Psoas muscle (tissue), 8 donors: ENCODE measurements at places on chromosomes 11 and 22. TPM values are rescaled to one million over a fixed set of nuclear protein-coding genes. Genes with fewer than 3 reads are reported as not detected.

Gene MS4A8
- polyA plus RNA-seq, result 0.31 TPM

GRCh38 chr11:94747146-94747545 is 21.0 kb upstream of the AMOTL1 start:
- DNase-seq, result no peak

DNA sequence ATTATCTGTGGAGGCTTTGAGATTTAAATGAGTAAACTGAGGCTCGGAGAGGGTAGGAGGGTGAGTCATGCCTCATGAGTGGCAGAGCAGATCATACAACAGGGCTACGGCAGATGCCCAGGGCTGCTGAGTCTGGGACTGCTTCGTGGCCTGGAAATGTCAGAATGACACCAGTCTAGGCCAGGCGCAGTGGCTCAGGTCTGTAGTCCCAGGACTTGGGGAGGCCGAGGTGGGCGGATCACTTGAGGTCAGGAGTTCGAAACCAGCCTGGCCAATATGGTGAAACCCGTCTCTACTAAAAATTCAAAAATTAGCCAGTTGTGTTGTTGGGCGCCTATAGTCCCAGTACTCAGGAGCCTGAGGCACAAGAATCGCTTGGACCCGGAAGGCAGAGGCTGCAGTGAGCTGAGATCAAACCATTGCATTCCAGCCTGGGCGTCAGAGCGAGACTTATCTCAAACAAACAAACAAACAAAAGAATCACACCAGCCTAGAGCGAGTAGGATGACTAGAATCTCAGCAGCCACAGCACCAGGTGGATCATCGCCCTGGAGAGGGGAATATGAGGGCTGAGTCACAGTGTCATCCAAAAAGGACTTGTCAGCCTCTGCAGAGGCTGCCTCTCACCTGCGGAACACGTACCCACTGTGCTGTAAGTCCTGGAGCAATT is 48.6 kb upstream of the ADA2 start:
- DNase-seq, result no peak

Gene C22orf31
- not detected for polyA plus RNA-seq

Gene OPCML
- polyA plus RNA-seq, result 0.01 TPM

Gene RIMBP3C
- polyA plus RNA-seq, result 0.01 TPM

Gene CD248
- 5.5 TPM for polyA plus RNA-seq

DNA sequence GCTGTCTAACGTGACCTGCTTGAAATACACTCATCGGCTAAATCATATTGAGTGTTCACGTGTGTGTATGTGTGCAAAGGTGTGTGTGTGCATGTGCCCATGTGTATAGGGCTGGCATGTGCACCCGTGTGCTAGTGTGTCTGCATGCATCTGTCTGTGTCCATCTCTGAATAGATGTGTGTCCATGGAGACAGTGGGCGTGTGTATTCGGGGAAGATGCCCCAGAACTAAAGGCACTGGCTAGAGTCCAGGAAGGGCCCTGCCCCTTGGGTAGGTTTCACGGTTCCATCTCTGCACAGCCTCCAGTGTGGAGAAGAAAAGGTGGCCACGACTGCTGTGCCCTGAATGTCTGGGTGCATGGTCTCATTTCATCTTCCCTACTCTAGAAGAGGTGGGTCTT is 220.3 kb downstream of the MN1 start:
- no peak for DNase-seq

Gene ZP1
- 0.30 TPM for polyA plus RNA-seq

DNA sequence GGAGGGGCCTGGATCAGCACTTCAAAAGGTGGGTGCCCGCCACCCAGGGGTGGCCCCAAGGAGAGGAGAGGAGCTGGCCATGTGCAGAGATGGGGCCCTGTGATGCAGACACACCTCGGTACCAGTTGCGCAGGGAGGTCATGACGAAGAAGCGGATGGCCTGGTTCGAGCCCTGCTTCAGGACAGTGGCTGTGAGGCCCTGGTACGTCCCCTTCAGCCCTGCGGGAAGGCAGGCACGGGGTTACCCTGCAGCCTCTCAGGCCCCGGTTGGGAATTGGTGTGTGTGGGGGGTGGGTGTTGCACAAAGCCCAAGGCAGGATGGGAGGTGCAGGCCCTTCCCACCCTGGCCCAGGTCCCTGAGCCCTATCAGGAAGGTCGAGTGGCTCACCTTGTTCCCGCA is 1.8 kb downstream of the SLC25A1 start:
- DNase-seq, result no peak

DNA sequence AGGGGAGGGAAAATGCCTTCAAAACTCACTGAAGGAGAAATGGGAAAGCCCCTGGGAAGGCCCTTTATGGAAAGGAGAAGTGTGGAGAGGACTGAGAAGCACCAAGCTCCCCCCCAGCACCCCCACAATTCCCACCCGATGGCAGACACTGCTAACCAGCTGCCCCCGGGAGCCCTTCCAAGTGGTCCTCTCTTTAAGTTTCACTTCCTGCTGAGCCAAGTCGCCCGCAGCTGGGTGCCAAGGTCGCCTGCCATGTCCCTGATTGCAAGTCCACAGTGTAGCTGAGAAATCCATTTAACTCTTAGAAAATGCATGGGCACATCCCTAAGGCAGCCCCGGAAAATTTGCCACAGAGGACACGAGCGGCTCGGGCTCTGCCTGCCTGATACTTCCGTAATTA is 68.2 kb downstream of the GALNT18 start:
- no peak for DNase-seq

GRCh38 chr22:24588757-24589481 is 4.0 kb downstream of the LRRC75B start:
- DNase-seq, result no peak

Gene RCOR2
- 0.77 TPM for polyA plus RNA-seq

DNA sequence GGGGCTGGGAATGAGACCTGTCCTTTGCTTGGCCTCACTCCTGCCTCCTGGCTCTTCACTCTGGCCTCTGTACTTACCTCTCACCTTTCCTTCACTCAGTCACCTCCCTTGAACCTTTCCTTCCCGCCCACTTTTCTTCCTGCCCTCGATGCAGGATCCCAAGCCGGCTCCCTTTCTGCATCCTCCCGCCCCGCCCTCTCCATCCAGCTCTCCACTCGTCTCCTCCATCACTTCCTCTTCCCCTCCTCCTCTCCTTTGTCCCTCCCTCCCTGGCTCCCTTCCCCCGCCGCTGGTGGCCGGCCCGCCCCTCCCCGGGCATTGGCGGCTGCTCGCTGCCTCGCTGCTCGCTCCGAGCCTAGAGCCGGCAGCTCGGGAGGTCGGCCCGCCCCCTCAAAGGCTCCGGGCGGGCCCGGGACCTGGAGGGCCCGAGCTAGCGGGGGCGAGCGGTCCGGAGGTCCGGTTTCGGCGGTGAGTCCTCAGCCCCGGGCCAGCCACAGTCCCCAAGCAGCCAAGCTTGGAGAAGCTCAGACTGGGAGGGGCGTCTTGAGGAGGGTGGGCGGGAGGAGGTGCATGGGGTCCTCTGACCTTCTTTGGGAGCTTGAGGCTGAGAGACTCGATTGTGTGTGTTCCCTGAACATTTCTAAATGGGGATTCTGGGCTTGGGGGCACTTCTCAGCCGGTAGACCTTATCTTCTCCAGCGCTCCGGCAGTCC is 13.8 kb downstream of the PHLDB1 start:
- DNase-seq, result peak; percentile 91

DNA sequence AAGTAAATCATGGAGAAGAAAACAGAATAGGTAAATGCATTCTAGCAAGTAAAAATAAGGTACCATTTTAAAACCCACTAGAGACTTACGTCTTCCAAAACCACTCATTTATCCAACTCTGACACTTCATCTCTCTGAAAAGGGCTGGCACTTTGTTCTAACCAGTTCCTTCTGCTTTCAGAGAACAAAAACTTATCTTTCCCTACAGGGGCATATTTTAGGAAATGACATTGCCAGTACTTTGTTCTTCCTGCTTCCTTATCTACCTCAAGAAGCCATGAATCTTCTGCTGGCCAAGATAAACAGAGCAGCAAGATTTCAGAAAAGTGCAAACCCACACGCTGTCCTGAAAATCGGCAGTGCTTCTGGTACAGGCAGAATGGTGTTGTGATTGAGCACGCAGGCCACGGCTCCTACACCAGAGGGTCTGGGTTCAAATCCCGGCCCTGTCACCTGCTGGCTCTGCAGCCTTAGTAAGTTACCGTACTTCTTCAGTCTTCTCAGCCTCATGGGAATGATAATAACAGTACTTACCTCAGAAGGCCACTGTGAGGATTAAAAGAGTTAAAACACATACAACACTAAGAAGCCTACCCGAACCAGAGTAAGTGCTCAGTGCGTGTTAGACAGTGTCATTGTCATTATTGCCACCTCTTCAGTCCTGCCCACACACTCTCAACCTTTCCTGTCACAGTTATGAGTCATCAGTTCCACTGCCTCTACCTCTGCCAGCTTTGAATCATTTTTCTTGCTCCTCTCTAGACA is 11.0 kb downstream of the MPZL3 start:
- DNase-seq, result no peak

DNA sequence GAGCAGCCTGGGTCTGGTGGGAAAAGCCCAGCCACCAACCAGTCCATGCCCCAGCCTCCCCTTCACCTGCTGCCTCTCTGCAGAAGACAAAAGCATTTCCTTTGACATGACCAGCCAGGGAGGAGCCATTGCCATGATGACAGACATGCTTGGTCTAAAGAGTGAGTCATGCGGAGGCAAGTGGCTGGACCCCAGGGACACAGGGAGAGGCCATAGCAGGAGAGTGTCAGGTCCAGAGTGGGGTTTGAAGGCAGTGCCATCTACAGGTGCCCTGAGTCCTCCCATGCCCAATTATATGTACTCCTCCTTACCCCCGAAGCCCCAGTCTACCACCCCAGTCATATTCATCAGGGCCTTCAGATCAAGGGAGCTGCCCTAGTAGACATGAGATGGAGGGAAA is 67.4 kb downstream of the SCN3B start:
- DNase-seq, result no peak

DNA sequence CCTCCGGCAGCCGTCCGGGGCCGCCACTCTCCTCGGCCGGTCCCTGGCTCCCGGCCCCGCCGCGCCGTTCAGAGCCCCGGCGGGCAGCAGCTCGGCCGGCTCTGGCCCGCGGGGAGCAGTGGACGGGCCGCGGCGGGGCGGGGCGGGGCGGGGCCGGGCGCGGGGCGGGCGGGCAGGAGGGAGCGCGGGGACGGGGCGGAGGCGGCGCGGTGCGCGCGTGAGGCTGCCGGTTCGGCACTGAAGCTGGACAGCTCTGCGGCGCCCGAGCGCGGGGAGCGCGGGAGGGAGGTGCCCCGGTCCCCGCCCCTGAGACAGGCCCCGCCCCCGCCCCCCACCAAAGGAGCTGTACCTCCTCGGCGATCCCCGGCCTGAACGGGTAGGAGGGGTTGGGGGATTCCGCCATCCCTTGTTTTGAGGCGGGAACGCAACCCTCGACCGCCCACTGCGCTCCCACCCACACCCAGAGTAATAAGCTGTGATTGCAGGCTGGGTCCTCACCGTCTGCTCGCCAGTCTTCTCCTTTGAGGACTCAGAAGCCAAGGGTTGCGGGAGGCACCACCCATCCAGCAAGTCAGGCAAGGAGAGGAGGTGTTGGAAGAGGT is at the start of gene DRD2:
DRD2 (minus strand) TSS at position 239 of the 602 bp plus-strand sequence. CDS start 50,747 bp downstream, outside the sequence.
- no peak for DNase-seq

GRCh38 chr11:47387944-47388696 is 9.8 kb upstream of the SPI1 start:
- DNase-seq, result no peak

Gene RIMBP3B
- not detected for polyA plus RNA-seq

GRCh38 chr11:107849790-107850189 is 8.8 kb downstream of the SLC35F2 start:
- no peak for DNase-seq

GRCh38 chr11:36365907-36366306 is 69.8 kb downstream of the PRR5L start:
- DNase-seq, result no peak

Gene CSF2RB
- 0.27 TPM for polyA plus RNA-seq

GRCh38 chr11:124725719-124726105 is 14.0 kb upstream of the NRGN start:
- DNase-seq, result no peak

Gene MMP7
- polyA plus RNA-seq, result not detected

- no peak for DNase-seq
Measured at GRCh38 chr22:45069925-45070324, 60.1 kb upstream of the PHF21B start.

- no peak for DNase-seq
Measured at GRCh38 chr11:25602959-25603358, 729.0 kb upstream of the ANO3 start.

- peak; percentile 23 for DNase-seq
Measured at GRCh38 chr11:71456294-71456693, 3.3 kb downstream of the NADSYN1 start.

GRCh38 chr11:89163686-89164085 is 14.0 kb upstream of the TYR start:
- DNase-seq, result no peak

Gene SAA4
- not detected for polyA plus RNA-seq

Gene TIGD3
- polyA plus RNA-seq, result 0.09 TPM

Gene SLCO2B1
- polyA plus RNA-seq, result 5.6 TPM

DNA sequence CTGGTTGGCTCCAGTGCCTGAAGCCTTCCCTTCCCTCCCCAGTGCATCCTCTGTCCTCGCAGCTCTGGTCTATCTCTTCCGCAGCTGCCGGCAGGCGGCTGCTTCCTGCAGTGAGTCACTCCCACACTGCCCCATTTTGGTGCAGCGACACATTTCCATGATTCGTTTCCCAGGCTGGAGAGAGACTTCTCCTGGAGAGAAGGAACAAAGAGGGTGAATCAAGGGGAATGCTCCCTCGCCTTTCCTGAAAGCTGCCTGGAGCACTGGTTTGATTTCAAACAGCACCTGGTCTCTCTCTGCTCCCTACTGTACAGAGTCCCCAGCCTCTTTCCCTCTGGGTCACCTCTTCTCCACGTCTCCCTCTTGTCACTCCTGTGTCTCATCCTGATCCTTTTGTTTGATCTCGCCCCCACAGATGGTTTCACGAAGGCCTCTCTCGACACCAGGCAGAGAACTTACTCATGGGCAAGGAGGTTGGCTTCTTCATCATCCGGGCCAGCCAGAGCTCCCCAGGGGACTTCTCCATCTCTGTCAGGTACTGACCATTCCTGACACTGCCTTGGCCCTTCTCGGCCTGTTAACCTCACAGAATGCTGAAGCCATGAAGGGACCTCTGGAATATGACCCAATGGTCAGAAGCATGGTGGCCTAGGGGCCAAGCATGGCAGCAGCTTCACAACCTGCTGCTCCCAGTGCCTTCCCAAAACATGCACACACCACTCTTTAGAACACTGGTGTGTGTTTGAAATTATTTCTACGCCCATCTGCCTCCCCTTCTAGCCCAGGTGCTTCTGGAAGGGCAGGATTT is at the start of gene TMA7B:
TMA7B (plus strand) TSS at position 758 of the 808 bp plus-strand sequence. CDS start 3,978 bp downstream, outside the sequence.
- DNase-seq, result no peak

DNA sequence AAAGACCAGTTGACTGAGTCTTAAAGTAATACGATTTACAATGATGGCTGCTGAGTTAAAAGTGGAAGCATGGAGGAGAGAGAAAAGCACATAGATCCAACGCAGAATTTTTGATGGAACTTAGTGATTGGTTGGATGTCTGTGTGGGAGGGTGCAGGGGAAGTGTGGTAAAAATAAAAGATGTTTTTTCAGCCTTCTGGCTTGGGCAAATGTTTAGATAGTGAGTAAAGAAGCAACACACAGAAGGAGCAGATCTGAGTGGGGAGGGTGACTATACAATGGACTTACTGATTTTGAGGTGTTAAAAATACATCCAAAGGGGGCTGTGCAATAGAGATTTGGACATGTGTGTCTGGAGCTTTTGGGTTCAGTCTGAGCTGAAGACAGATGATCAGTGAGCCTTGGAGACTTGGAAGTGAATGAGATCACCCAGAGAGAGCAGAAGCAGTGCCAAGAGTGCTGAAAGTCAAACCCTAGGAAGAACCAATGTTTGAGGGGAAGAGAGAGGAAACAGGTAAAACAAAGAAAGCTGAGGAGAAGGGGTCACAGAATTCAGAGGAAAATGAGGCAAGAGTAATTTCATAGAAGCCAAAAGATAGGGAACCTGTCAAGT is 8.6 kb downstream of the GRIA4 start:
- no peak for DNase-seq

GRCh38 chr11:134689886-134690285 is 277.8 kb upstream of the B3GAT1 start:
- no peak for DNase-seq
